ENCODE measurements at places on chromosomes 5 and 9.

DNA sequence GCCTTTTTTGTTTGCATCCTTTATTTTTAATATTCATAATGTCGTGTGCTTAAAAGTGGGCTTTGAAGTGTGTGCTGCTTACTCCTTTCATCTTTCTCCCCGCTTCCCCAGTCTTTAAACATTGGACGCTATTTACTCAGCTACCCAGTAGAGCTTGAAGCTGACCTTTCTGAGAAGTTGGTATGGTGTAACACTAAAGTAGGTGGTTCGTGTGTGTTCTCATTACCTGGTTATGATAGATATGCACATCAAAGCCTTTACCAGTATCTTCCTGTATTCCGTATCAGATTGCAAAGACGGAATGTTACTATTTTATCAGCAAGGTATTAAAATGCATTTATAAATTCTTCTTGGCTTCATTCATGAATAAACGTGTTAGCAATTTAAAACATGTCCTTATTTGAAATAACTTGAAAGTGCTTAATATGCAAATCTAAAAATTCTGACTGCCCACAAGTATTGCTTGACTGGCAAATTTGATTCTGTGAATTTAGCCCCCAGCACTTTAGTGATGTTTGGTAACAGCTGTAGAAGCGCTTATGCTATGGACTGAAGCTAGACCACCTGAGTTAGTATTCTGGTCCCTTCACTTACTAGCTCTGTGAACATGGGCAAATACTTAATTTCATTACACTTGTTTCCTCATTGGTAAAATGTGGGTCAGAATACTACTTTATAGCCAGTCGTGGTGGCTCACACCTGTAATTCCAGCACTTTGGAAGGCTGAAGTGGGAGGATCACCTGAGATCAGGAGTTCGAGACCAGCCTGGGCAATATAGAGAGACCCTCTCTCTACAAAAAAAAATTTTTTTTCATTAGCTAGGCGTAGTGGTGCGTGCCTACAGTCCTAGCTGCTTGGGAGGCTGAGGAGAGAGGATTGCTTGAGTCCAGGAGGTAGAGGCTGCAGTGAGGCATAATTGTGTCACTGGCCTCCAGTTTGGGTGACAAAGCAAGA is 1.7 kb downstream of the RRAGA start:
- no peak for DNase-seq

- DNase-seq, result no peak
These were observed 33.4 kb downstream of the DDX4 start for GRCh38 chr5:55771175-55771655.

- no peak for DNase-seq
These were observed 52.6 kb upstream of the TNC start for GRCh38 chr9:115170358-115171073.

DNA sequence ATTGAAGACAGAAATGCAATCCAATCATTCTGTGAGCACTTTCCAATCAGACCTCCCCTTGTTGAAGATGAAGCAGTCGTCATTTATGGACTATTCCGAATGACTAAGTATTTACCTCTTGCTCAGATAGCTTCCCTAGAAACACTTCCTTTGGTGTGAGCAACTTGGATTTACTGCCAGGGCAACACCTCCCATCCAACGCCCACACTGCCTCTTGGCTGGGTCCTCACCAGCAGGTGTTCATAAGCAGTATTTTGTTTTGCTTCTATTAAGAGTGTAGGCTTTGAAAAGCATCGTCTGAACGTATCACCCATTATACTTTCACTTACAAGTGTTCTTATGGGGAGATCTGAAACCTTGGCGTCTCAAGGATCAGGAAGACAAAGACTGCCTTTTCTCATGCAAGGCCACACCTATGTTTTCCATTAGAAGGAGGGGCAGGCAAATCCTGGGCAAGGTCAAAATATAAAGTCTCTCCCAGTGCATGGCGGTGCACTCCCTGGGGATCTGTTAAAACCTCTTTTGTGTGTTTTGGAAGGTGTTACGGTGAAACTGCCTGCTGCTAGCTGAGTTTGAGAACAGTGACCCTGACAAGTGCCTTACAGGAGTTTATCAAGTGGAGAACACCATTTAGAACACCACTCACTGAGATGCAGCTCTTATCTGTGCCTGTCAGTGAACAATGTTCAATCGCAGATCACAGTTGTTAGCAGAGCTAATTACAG is 10.6 kb upstream of the MARCHF3 start:
- no peak for DNase-seq

- no peak for DNase-seq
These were observed 44.4 kb upstream of the GRIA1 start for GRCh38 chr5:153445875-153446579.

DNA sequence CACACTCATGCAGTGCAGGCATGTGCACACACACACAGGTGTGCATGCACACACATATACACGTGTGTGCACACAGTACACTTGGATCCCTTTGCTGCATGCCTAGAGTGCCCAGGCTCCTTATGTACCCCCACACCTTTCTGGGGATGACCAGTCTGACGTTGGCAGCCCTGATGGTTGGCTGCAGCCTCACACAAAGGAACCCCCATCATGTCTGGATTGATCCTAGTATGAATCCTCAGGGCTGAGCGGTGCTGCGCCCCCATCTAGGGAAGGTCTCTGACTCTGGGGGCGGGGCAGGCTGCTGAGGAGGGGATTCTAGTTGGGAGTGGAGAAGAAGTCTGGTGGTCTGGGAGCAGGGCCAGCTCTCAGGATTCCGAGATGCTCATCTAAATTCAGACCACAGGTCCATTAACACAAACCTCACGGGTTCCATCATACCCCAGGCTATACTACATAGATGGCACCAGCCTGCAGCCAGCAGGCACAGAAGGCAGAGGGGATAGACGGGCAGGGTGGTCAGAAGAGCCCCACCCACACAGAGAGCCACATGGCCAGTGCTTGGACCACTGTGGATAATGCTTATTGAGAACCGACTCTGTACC is 50.5 kb upstream of the OLFM1 start:
- no peak for DNase-seq

- DNase-seq, result no peak
These were observed 15.9 kb downstream of the PCDHAC2 start for GRCh38 chr5:140982083-140982716.

DNA sequence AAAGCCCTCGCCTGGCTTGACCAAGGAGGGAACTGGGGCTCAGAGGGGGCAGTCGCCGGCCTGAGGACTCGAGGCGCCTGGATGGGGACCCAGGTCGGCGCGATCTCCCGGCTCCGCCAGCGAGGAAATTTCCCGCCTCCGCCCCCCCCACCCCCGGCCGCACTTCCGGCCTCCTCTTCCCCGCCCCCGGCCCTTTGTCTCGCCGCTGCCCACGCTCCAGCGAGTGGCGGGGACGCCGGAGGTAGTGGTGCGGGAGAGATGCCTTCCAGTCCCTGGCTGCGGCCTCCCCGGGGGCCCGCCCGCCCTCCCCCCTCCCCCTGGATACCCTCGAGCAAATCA is 448 bp upstream of the GPRIN1 start:
- no peak for DNase-seq

GRCh38 chr9:91090130-91090410 is 271.6 kb downstream of the AUH start:
- DNase-seq, result no peak

GRCh38 chr9:132942541-132943182 is 1.8 kb downstream of the TSC1 start:
- no peak for DNase-seq

DNA sequence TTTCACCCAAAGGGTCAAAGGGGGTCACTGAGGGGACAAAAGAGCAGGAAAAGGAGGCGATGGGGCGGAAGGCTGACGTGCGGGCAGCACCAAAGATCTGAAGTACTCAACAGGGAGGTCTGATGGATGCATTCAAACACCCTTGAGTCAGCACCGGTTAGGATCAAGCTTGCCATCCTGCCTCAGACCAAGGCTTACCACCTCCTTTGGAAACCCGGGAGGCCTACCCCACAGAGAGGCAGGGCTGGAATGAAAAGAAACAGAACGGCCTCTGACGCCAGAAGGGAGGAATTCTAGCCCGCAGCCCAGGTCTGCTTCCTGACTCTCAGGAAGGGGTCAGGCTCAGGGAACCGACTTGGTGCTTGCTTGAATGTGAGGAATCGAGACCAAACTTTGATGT is 125.6 kb downstream of the PAPPA start:
- no peak for DNase-seq

- no peak for DNase-seq
These were observed 461.8 kb downstream of the TMEM232 start for GRCh38 chr5:110264661-110265060.

DNA sequence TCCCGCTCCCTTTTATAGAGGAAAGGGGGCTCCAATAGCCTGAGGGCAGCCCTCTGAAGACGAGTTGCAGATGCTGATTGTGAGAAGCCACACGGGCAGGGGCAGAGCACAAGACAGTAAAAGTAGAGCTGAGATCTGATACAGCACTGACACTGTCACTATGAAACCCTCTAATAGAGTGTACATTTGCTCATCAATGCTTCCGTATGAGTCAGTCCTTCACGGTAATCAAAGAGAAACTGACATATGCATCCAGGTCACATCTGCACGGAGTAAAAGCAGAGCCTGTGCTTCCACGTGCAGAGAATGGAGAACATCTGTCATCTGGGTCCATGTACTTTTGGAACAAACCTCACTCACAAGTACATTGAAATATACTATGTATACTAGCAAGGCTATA is 60.6 kb upstream of the TMEM215 start:
- DNase-seq, result no peak

GRCh38 chr5:58767104-58767503 is 184.2 kb downstream of the RAB3C start:
- DNase-seq, result no peak

- no peak for DNase-seq
These were observed 4.1 kb downstream of the HACD4 start for GRCh38 chr9:21027295-21027694.

DNA sequence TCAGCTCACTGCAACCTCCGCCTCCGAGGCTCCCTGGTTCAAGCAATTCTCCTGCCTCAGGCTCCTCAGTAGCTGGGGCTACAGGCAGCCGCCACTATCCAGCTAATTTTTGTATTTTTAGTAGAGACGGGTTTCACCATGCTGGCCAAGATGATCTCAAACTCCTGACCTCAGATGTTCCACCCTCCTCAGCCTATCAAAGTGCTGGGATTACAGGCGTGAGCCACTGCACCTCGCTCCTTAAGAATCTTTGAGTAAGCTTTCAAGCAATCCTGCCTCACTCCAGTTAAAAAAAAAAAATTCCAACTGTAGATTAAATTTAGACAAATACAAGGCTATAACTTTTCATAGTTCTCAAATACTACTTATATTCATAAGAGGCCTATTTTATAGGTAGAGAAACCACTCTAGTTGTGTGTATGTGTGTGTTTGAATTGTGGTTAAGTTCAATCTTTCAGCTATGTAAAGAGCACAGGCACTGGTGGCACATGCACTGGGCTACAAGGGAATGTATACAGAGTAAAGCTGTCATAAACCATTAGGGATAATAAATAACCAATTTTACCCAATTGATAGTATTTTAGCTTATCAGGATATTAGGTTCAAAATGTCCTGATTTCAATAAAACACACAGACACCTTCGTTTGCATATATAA is 50.6 kb upstream of the RAPGEF6 start:
- no peak for DNase-seq

All from stimulated activated CD8-positive, alpha-beta memory T cell treated with anti-CD3 and anti-CD28 coated beads, Interleukin-12 subunit alpha, Interleukin-12 subunit beta, amount 100 ng/mL, for 1 hour (primary cell).